Thoracic aorta endothelial cell (primary cell): ENCODE measurements at places on chromosomes 2 and 18. TPM values are rescaled to one million over a fixed set of nuclear protein-coding genes. Genes with fewer than 3 reads are reported as not detected.

CD8B gene
- not detected in 2 replicates for total RNA-seq

SNED1 gene
- total RNA-seq = 23.1 and 26.3 TPM in 2 replicates

PLGLB2 gene
- 1.5 and 2.7 TPM in 2 replicates for total RNA-seq

VWA3B gene
- total RNA-seq = 0.07 TPM in 1 of 2 replicates, not detected in the other

ANKRD53 gene
- total RNA-seq = 0.13 and 0.50 TPM in 2 replicates

RNMT gene
- total RNA-seq = 26.9 and 28.9 TPM in 2 replicates

GCKR gene
- 9.2 and 9.6 TPM in 2 replicates for total RNA-seq

DSG1 gene
- not detected in 2 replicates for total RNA-seq

POU3F3 gene
- not detected in 2 replicates for total RNA-seq

POTEC gene
- total RNA-seq = not detected in 2 replicates

RAB6C gene
- total RNA-seq = not detected in 2 replicates

SERPINB12 gene
- total RNA-seq = not detected in 2 replicates

RAPH1 gene
- total RNA-seq = 72.8 and 93.6 TPM in 2 replicates

C2orf15 gene
- total RNA-seq = 0.14 TPM in 1 of 2 replicates, not detected in the other

TEX51 gene
- not detected in 2 replicates for total RNA-seq

C1GALT1C1L gene
- total RNA-seq = 0.50 TPM in 1 of 2 replicates, not detected in the other

LDLRAD4 gene
- total RNA-seq = 1.1 and 1.6 TPM in 2 replicates

DLX1 gene
- 0.07 TPM in 1 of 2 replicates, not detected in the other for total RNA-seq

ARMC9 gene
- total RNA-seq = 16.7 and 27.4 TPM in 2 replicates

SERPINB2 gene
- 28.1 and 37.5 TPM in 2 replicates for total RNA-seq

SLC5A7 gene
- total RNA-seq = not detected in 2 replicates

PLCL1 gene
- total RNA-seq = 9.6 and 9.7 TPM in 2 replicates

MYL1 gene
- not detected in 2 replicates for total RNA-seq
